ENCODE measurements at places on chromosomes 7 and 10.

GRCh38 chr10:104658067-104658466 lies 17.0 kb downstream of the SORCS3 start:
- no peak for DNase-seq

- DNase-seq = no peak
Observed at GRCh38 chr7:107860279-107860961, 30.6 kb upstream of the DLD start.

DNA sequence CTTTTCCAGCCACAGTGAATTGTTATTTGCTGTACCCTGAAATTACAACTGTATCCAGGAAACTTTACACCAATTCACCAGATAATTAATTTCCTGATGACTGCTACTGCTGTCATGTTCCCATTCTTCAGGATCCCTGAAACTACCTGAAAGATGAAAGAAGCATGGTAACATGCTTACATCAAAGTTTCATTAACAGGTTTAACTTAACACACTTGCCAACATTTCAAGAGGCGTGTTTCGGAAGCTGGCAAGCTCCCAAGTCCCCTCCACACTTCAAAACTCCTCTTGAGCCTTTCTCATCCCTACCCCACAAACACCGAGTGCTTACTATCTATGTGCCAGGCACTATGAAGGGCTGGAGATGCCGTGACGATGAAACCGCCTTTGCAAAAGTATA lies 88.6 kb downstream of the MPP7 start:
- DNase-seq = no peak

GRCh38 chr7:23349484-23350157 lies 50.5 kb downstream of the MALSU1 start:
- no peak for DNase-seq

GRCh38 chr10:89869180-89869579 lies 167.8 kb downstream of the KIF20B start:
- no peak for DNase-seq

DNA sequence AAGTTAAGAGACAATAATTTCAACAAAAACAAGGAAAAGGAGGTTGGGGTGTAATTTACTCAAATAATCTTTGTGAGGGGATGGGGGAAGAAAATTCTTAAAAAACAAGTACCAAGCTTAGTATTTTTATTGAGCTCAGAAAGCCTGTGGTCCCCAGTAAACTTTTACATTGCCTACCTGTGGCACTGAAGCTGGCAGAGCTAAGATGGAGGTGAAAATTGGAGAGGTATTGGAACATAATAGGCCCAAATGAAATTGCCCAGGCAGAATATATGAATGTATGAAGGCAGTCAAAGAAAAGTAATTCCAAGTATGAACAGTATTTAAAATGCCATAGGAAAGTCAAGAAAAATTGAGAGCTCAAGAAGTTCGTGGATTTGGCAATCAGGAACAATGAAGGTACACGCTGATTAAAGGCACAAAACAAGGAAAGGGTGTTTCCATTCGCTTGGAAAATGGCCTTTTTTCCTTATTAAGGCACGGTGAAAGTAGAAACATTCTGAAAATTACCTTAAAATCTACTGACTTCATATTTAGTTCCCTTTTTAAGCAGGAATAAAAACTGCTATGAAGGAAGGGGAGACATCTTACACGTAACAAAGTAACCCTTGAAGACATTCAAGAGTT lies 3.4 kb upstream of the KMT2E start:
- DNase-seq = no peak

- DNase-seq = no peak
Observed at GRCh38 chr7:94295850-94296249, 98.8 kb upstream of the COL1A2 start.

DNA sequence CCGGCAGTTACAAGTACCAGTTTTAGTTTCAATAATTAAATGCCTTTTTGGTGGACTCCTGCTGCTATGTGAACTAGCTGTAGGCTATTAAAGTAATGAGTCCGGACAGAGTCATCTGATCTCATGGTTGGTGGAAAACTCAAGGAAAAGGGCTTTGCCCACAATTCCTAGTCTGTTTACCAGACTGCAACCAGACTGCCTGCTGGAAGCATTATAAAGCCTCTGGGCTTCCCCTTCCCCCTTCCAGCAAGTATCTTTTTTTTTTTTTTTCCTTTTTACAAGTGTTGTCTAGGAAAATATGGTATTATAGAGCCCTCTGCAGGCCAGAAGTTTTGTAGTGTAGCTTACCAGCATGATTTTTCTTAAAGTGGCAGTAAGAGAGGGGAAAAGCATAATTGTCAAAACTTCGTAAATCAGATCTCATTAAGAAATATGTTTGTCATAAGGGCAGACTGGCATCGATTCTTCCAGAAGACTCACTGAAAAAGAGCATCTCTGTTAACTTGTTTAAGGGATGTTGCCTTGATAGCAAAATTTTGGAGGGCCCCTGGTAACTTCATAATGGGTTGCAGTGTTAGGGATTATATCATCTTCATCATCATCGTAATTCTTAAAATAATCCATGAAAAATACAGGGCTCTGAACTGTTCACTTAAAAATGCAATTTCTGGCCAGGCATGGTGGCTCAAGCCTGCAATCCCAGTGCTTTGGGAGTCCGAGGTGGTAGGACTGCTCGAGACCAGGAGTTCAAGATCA lies 181.3 kb downstream of the TAX1BP1 start:
- no peak for DNase-seq

DNA sequence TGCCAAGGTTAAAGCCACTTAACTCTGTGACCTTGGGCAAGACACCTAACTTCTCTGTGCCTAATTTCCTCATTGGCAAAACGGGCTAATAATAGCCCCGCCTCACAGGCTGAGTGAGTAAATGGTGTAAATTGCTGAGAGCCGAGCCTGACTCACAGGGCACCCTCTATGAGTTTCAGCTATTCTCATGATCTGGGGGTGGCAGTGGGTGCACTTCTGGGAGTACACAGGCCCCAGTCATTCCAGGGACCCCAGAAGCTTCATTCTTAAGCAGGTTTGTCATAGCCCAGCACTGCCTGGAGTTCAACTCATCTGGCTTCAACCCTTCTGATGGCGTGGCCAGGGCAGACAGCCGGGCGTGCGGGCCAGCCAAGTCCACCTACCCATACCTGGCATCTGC lies 137.2 kb downstream of the GRID1 start:
- DNase-seq = no peak

- DNase-seq = no peak
Observed at GRCh38 chr7:69895446-69895845, 297.2 kb downstream of the AUTS2 start.

GRCh38 chr10:77105761-77106221 lies 531.8 kb downstream of the KCNMA1 start:
- DNase-seq = no peak

GRCh38 chr10:29671228-29671780 lies 36.5 kb upstream of the SVIL start:
- DNase-seq = no peak

DNA sequence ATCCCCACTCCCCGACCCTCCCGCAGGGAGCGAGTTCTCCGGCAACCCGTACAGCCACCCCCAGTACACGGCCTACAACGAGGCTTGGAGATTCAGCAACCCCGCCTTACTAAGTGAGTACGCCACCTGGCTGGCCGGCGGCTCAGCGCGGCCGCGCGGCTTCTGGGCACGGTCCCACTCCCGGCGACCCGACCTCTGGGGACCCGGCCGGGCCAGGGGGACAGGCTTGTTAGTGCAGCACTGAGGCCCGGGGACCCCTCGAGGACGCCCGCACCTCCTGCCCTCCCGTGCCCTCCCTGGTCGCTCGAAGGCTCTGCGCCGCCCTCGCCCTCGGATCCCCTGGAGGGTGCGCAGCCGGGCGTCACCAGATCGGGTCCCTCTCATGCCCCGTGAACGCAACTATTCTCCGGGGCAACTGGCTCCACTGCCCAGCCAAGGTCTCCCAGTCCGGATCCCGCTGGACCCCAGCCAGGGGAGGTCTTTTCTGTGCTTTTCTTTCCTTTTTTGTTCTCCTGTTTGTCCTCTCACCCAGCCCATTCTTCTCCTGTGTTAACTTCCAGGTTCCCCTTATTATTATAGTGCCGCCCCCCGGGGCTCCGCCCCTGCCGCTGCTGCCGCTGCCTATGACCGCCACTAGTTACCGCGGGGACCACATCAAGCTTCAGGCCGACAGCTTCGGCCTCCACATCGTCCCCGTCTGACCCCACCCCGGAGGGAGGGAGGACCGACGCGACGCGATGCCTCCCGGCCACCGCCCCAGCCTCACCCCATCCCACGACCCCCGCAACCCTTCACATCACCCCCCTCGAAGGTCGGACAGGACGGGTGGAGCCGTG lies 81.8 kb downstream of the PAX2 start:
- DNase-seq = no peak

- DNase-seq = no peak
Observed at GRCh38 chr10:113180401-113181154, 230.5 kb downstream of the TCF7L2 start.

DNA sequence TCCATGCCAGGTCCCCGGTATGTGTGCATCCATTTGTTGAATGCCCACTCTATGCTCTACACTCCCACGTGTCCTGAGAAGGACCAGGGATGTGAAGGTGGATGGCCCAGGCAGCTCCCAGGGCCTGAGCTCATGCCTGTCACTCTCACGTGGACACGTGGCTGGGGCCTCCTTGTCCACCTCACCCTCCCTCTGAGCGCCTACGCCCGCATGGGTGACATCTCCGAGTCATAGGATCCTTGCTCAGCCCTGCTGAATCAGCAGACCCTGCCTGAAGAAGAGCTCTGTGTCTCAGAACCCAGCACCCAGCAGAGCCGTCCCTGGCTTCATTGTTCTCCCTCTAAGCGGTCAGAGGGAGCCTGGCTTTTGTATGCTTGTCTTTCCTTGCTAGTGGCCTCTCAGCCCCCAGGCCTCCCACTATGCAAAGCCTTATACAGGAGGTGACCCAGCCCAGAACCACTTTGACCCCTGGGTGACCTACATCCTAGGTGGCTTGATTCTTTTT lies 107.9 kb upstream of the PPIF start:
- no peak for DNase-seq

DNA sequence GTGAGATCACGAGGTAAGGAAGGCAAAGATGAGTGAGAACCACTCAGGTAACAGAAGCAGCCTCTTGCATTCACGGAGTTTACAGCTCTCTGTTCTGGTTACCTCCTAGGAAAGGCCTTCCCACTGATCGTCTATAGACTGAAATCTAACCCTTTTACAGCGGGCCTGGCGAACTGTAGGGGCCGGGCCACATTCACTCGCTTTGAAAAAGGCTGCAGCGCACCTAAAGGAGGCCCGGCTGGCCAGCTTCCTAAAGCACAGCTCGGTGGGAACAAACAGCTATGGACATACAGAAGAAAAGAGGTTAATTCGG lies 565 bp downstream of the ATP5MK start:
- no peak for DNase-seq

GRCh38 chr7:128763541-128763940 lies 12.1 kb downstream of the OPN1SW start:
- no peak for DNase-seq

DNA sequence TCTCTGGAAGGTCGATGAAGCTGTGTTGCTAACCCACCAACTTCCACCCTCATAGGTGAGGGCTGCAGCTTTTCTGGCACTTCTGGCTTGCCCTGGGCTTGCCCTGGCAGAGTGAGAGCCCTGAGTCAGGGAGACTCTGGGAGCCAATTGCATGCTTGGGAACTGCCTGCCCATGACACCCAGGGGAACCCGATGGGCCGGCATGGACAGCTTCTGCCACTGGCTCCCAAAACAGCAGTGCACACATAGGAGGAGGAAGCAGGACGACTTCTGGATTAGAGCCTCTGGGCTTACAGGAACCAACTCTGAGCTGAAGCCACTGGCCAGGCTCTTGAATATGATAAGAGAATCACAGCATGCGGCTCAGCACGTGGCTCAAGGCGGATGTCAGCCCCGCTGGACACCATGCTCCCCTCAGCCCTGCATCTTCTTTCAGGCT lies 135.2 kb upstream of the UNC5B start:
- DNase-seq = no peak

DNA sequence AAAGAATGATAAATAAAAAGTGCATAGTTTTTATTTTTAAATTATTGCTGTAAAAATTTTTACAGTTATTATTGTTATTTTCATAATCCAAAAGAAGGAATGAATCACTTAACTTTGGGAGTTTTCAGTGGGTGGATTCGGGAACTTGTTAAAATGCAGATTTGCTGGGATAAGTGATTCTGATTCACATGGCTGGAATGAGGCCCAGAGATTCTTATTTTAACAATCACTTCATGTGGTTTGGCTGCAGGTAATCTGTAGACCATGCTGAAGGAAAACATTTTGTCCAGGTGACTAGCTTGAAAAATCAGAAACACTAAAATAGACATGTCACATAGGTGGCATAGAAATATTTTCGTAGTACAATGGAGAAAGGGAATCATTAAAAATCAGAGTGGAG lies 13.9 kb downstream of the CROT start:
- no peak for DNase-seq

DNA sequence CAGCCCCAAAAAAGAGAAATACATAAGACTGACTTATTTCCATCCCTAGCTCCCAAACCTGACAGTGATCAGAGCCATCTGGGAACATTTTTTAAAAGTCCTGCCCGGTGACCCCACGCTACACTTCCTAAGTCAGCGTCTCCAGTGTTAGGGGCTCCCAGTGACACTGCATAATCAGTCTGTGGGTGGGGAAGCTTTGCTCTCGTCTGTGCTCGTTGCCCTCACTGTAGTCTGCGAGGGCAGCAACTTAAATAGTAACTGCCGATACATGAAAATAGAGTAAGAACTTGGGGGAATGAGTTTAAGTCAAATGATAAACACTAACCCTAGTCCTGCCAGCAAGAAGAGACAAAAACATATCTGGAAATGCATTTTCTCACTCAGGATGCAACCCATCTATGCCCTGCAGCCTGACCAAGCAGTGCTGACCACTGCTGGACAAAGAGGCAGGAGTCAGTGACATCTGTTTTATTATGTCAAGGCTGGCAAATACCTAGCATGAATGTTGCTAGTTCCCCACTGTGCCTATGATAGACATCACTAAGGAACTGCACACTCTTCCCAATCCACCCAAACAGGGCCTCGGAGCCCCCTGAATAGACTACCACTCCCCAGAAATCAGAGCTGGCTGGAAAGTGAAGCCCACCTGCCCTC lies 18.7 kb downstream of the ERCC6 start:
- no peak for DNase-seq

GRCh38 chr7:95590387-95591248 lies 5.7 kb downstream of the PDK4 start:
- DNase-seq = no peak

- no peak for DNase-seq
Observed at GRCh38 chr10:80156216-80156615, 23.7 kb downstream of the PLAC9 start.

- no peak for DNase-seq
Observed at GRCh38 chr7:121039510-121039822, 51.0 kb downstream of the CPED1 start.

GRCh38 chr7:135736586-135737305 lies 8.8 kb upstream of the SLC13A4 start:
- DNase-seq = no peak

GRCh38 chr10:81886939-81887338 lies 11.9 kb downstream of the NRG3 start:
- no peak for DNase-seq

- no peak for DNase-seq
Observed at GRCh38 chr10:132356621-132357195, 24.7 kb downstream of the LRRC27 start.

Measured in effector CD8-positive, alpha-beta T cell (primary cell).